ENCODE measurements at places on chromosomes 2 and 18.

GRCh38 chr2:111715987-111716904, 167.7 kb downstream of the ANAPC1 start:
- DNase-seq, result no peak

DNA sequence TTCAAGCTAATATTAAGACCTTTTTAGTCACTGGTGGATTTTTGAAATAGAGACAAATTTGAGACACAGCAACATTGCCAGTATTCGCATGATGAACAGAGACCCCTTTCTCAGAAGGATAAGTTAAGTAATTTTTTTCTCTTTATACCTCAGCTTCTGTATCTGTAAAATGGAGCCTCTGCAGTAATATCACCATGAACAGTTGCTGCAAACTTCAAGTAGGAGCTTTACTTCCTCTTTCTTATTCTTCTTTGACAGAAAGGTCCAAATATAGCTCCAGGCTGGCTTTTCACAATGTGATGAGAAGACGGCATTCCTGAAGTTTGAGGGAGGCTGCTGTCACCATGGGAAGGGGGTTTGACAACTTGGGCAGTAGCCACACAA, 158.7 kb downstream of the TDRD15 start:
- DNase-seq, result no peak

- no peak for DNase-seq
These were observed 460.4 kb downstream of the STK39 start for GRCh38 chr2:167787021-167787420.

- no peak for DNase-seq
These were observed 27.5 kb upstream of the POLE4 start for GRCh38 chr2:74930811-74931486.

DNA sequence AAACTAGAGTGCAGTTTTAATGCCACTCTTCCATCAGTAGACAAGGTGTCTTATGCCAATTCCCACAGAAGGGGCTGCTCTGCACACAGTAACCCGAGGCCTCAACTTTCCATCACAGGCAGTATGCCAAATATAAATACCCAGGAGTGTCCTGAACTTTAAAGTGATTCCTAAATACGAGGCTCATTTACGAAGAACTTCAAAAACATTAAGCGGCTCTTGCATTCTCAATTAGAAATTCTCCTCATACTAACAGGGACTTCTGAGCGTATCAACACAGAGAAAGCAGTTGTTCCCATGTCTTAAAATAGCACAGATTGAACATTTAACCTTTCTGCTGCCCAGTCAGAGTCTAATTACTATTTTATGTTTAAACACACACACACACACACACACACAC, 638.6 kb downstream of the ERBB4 start:
- no peak for DNase-seq

DNA sequence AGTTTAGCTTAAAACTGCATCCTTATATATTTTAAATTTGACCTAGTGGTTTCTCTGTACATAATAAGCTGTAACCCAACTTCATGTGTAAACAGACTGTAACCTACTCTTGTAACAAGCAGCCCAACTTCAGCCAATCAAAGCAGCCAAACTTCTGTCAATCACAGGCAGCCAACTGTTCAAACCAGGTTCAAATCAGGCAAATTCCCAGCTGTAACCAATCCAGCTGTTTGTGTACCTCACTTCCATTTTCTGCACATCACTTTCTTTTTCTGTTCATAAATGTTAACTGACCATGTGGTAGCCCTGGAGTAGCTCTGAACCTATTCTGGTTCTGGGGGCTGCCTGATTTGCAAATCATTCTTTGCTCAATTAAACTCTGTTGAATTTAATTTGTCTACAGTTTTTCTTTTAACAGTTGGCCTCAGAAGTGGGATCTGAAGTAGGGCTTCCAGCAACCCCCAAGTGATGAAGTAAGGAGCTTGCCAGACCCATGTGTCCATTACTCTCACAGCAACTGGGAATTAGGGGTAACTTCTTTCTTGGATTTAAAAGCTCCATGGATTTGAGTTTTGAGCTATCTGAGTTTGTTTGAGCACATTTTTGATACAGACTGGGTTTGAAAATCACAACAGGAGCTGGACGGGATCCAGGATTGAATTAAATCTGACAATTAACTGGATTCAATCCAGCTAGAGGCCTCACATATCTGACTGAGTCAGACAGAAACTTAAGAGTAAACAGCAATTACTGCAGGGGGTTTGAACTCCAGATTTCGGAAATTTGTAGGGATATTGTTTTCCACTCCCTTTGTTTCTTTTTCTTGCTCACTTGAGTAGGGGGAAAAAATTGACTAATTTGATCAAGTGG, 1569.7 kb upstream of the SLC39A10 start:
- peak; percentile 14 for DNase-seq

- DNase-seq, result no peak
These were observed 7.6 kb downstream of the GPR17 start for GRCh38 chr2:127653421-127654083.

GRCh38 chr2:200507179-200507578, 2.7 kb downstream of the KCTD18 start:
- DNase-seq, result no peak

- peak; percentile 71 for DNase-seq
These were observed 21.4 kb upstream of the SPIRE1 start for GRCh38 chr18:12679183-12679786.

DNA sequence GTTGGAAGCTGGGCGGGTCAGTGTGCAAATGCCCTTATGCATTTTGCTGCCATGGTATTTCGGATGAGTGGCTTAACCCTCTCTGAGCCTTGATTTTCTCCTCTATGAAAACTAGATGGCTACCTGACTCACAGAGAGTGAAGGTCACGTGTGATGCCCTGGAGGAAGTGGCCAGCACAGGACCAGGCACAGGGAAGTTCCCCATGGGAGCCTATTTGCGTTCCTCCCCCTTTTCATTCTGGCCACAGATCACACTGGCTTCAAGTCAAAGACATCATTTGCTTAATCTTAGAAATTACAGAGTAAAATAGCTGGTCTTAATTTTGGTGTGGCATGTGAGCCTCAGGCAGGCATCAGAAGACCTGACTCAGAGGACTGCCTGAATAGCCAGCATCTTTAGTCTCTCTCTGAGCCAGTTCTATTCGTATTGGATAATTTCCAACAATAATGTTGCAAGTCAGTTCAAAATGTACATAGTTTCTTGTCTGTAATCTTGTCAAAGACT, 57.6 kb upstream of the CD302 start:
- DNase-seq, result peak; percentile 11

DNA sequence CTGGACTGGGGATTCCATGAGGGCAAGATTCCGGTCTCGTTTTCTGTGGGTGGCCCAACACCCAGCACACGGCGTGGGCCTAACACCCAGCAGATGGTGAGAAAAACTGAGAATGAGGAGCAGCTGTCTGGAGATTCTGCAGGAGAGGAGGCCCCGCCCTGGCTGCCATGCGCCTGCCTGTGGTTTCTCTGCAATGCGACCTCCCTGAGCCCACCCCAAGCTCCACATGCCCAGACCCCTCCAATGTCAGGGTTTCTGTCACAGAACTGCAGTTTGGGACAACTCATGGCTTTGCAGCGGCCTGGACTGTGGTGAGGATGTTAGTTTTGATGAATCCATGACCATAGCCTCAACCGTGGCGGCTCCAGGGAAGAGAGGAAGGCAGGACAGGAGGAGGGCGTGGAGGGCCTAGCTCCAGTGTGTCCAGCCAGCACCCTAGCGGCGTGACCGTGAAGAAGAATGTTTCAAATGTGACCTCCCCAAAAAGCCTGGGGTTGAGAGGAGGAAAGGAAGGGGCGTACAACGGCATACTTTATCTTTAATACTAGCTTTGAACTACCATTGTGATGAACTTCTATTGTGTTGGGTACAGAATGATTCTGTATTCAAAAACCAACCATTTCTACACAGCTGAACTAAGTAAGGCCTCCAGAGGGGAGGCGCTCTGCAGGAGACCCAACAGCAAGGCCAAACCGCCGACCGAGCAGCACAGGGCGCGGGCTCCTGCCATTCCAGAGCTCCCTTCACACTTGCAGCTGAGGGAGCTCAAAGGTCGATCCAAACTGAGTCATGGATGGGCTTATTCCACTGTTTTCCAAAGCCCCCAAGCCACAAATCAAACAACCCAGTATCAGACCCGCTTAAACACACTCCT, 3.4 kb downstream of the PXDN start:
- DNase-seq, result peak; percentile 27

All from fibroblast of skin of right biceps (primary cell).